ENCODE measurements at places on chromosomes 4 and X.
A peak's percentile ranks its signal among the peaks of the same experiment; 100 is the strongest.

- no peak for DNase-seq
Measured at GRCh38 chr4:84579403-84579776, 3.5 kb upstream of the CDS1 start.

DNA sequence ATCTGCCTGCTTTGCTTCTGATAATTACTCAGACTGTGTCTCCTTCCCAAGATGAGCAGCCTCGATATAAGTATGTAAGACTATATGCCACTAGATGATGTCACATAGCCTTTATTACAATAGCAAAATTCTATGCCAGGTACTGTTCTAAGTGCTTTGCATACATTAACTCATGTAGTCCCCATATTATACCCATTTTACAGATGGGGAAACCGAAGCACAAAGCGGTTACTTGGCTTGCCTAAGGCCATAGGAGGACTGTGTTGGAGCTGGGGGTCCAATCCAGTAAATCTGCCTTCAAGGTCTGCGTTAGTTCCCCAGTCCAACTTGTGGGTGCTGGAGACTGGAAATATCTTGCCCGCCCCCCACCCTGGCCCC, 826 bp upstream of the SCML1 start:
- no peak for DNase-seq

GRCh38 chr4:96525898-96526297, 686.0 kb downstream of the PDHA2 start:
- no peak for DNase-seq

GRCh38 chrX:123155327-123155726, 28.8 kb upstream of the GRIA3 start:
- DNase-seq = no peak

DNA sequence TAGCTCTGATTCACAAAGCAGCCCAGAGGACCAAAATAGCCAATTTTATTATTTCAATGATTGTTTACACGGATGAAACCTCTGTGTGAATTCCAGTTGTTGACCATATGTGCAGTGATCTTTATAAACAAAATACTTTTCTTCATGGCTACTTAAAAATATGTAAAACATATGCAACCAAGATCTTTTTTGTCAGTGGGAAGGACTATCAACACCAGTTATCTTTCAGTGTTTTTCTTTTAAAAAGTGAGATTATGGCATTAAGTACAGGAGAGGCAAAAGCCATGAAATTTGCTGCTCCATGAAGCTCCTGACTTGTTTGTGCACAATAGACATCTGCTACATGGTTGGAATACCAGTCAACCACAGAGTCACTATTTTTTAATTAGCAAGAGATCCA, 184.4 kb downstream of the DKK2 start:
- no peak for DNase-seq

DNA sequence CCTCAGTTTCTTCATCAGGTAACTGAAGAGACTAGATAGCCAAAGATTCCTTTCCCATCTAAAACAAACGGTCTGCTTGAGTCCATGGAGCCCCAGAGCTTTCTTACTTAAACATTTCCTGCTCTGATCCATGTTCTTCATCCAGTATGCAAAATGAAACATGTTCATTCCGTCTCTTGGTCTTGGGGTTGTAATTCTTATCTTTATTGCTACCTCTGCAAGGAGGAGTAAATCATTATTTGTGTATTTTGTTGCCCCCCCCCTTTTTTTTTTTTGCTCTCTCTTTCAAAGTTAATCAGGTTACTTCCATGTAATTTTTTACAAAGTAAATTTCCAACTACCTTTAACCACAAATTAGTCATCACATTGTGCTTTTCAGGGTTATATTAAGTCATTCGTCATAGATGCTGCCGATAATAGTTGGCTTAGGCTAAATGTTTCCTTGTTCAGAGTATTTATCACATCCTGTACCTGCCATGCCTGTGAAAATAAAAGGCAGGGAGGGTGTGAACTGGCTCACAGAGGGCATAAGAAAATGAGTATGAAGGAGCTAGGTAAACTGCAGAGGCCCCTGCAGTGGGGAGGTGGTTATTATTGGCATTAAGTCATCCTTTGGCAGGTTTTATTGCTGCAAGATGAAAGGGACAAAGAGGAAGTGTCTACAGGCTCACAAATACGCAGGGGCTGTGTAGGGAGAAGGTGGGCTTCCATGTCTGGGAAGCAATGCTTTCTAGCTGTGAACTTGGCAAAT, 76.7 kb upstream of the HS3ST1 start:
- DNase-seq = peak; percentile 2

- DNase-seq = no peak
Measured at GRCh38 chr4:10677796-10678497, 6.6 kb downstream of the CLNK start.

DNA sequence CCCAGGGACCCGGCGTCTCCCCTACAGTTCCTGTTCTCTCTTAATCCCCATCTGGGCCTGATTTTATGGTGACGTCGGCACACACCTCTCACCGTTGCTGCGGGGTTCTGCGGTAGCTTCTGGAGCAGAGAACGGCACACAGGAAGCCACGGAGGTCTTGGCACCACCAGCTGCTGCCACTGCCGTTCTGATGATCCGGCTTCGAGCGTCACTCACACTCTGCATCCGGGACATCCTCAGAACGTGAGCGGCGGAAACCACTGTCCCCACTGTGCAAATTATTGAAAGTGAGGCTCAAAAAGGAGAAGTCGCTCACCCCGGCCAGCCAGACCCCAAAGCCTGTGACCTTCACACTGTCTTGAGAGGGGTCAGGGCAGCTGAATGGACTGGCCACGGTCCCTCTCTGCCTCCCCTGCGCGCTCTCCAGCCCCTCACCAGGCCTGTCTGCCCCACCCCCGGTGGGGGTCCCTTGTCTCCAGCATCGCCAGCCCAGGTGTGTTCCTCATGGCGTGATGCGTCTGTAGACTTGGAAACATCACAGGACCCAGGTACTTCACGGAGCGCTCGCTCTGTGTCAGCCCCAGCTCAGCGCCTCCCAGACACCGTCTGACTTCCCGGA, 201.1 kb downstream of the AFAP1 start:
- DNase-seq = no peak

- DNase-seq = no peak
Measured at GRCh38 chrX:24027985-24028384, 999 bp upstream of the KLHL15 start.

- DNase-seq = no peak
Measured at GRCh38 chr4:27049239-27049829, 188.7 kb downstream of the STIM2 start.

GRCh38 chr4:105858466-105859040, 36.7 kb upstream of the NPNT start:
- no peak for DNase-seq

DNA sequence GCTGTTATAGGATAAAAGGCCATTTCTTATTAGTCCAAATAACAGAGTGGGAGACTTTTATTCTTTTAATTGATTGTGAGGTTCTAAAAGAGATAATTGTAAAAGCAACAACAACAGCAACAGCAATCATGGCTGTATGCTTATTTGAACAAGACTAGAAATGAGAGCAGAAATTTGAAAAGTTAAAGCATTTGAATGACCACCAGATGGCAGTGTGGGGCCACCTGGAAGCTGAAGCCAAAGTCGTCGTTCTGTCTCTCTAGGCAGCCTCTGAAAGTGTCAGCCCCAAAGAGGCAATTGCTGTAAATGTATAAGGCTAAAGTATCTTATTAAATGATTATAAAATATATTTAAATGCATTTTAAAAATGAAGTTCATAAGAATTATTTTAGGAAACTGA, 42.2 kb downstream of the SH2D1A start:
- DNase-seq = peak; percentile 3

- no peak for DNase-seq
Measured at GRCh38 chr4:4633431-4633830, 91.6 kb upstream of the STX18 start.

GRCh38 chrX:42770566-42770965, 7.4 kb downstream of the PPP1R2C start:
- no peak for DNase-seq

- DNase-seq = no peak
Measured at GRCh38 chr4:108292229-108292628, 123.5 kb upstream of the LEF1 start.

- no peak for DNase-seq
Measured at GRCh38 chrX:146243041-146243440, 425.4 kb downstream of the SLITRK2 start.

DNA sequence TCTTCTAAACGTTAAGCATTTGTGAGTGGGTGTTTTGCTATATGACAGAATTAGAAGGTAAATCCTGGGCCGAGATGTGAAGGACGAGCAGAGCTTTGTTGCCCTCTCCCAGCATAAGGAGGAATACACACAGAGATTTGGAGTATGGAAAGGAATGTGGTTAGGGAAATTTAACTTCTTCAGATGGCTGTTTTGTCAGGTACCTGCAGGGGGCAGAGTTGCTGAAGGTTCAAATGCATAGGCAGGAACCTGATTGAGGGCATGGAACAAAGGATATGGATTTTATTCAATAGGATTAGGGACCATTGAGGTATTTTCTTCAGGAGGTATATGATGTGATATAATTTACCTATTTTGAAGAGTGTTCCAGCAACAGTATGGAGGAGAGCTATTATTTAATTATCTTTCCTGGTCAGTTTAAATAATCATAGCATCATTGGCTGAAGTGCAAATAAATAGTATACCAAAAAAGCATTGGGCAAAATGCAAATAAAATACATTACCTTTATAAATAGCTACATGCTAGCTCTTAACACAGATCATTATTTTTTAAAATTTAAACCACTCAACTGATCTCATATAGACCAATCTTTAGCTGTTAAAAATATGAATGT, 143.6 kb downstream of the SLIT2 start:
- DNase-seq = no peak

GRCh38 chr4:186260504-186261448, 5.2 kb upstream of the F11 start:
- DNase-seq = no peak

DNA sequence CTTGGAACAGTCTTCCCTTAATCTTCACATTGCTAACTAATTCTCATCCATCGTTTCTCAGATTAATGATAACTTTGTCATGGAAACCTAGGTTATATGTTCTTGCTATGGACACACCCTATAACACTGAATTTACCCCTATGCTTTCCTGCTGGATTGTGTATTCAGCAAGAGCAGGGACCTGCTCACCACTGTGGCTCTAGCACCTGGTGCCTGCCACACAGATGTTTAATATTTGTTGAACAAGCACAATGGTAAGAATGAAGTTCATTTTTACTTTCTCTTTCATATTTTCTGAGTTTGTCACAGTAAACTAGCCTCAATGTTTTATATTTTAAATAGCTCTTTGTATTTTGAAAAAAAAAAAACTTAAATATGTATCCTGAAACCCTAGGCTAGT, 734.0 kb upstream of the DIAPH2 start:
- no peak for DNase-seq

- no peak for DNase-seq
Measured at GRCh38 chr4:101833480-101833879, 43.0 kb downstream of the BANK1 start.

DNA sequence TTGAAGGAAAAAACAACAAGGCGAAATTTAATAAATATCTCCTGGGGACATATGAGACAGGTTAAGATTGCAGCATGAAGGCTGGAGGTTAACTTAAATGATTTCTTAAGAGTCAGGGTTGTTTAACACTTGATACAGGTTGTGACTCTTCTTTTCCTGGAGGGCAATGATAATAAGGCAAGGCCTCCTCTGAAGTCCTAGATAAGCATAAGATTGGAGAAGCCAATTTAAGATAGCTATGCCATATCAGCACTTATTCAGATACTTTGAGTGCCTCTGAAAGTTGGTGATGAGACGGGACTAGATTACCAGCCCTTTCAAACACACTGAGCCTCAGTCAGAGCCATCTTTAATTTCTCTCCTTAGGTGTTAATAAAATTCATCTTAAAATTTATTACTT, 350.8 kb downstream of the FBXO8 start:
- DNase-seq = no peak

DNA sequence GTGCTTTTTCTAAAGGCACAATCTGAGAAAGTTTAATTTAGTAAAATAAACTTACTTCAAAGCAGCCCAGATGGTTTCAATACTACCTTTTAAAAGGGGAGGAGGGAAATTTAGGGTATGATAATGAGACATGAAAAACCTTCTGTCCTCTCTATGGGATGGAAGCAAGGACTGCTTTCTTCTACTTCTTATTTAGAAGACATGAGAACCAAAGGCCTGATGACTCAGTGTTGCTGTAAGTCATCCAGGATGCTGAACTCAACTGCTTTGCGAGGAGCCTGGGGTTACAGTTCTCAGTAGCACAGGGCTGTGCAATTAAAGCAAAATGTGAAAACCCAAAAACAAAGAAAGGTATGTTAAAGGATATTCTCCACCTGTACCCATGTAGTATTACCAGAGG, 140.8 kb upstream of the EDNRA start:
- no peak for DNase-seq

DNA sequence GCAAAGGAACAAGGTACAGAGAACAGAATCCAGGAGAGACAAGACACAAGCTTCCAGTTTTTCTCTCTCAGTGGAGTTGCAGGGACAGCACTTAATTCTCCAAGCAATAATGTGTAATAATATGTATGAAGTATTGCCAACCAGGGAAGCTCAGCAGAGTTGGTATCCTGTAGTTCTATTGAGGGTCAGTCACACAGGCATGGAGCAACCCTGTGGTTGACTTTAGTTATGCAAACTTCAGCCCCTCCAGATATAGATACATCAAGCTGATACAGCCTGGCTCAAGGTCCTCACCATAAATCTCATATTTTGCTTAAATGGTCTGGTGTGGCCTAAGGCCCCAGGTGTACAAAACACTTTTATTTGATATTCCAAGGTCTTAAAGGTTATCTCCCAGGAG, 248.6 kb upstream of the EPHA5 start:
- DNase-seq = no peak

- DNase-seq = no peak
Measured at GRCh38 chr4:155696726-155697125, 30.1 kb downstream of the GUCY1A1 start.

DNA sequence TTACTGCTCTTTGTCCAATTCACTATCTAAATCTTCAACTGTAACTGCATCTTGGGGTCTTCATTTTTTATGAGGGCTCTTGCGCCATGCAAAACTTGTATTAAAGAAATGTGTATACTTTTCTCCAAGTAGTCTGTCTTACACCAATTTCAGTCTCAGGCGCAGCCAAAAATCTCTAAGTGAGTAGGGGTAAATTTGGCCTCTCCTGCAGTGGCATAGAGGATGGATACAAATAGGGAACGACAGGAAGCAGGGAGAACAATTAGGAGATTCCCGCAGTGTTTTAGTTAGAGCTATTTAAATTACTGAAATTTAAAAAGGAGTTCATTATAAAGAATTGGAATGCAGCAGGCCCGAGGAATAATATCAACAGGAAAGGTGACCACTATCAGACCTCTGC, 30.2 kb downstream of the DMP1 start:
- no peak for DNase-seq

- no peak for DNase-seq
Measured at GRCh38 chr4:139077567-139078355, 62.2 kb downstream of the NOCT start.

DNA sequence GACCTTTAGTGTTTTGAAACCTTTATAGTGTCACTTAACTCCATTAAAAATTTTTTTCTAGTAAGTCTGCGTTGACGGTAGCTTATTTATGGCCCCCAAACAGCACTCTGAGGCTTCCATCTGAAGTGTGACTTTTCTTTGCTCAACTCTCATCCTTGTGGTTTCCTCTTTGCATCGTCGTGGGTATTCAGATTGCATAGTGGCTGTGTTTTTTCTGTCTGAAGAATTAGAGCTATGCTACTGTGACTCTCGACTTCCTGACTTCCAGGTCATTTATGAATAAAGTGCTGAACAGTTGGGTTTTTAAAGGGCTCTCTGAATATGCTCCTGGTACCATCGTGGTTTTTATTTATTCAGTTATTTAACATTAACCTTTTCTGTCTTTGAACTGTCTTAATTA, 44.9 kb downstream of the JADE1 start:
- no peak for DNase-seq

Data from T-helper 22 cell (primary cell).